ENCODE measurements at places on chromosomes 4 and X.
A peak's percentile ranks its signal among the peaks of the same experiment; 100 is the strongest.

- DNase-seq = no peak
These were observed 149.1 kb upstream of the PCDH10 start for GRCh38 chr4:133000012-133000411.

- no peak for DNase-seq
These were observed 103.9 kb downstream of the PDS5A start for GRCh38 chr4:39873823-39874222.

GRCh38 chr4:175971388-175972179 lies 94.1 kb upstream of the WDR17 start:
- DNase-seq = no peak

DNA sequence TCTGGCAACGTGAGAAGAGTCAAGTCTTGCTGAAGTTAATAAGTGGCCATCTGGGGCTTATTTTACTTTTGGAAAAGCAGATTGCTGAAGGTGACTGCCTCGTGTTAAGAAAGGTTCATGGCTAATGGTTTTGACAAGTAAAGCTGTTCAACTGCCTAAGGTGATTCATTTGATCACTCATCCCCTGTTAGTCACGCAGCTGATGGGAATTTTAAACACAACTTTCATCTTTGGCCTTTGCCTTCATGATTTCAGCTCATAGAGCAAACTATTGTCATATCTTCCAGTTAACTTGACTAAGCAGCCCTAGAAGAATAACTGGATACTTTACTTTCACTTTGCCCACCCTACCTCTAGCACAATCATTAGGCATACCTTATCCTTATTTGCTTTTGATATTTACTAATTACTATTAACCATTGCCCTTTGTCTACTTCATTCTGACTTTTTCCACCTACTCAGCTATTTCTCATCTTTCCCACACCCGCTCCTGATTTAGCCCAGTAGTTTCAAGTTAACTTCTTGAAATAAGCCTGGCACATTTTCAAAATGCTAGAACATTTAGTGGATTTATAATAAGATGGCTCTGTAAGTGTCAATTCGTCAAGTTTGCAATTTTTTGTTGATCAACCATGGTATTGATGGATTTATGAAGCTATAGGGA lies 170.6 kb upstream of the S100G start:
- DNase-seq = peak; percentile 70

- peak; percentile 68 for DNase-seq
These were observed 10.0 kb downstream of the ELMOD2 start for GRCh38 chr4:140533951-140534480.
